ENCODE measurements at places on chromosomes 12 and 14.

- no peak for DNase-seq
Measured at GRCh38 chr12:26120561-26121274, 4.1 kb downstream of the BHLHE41 start.

GRCh38 chr12:97748298-97748697 is 285.7 kb downstream of the RMST start:
- no peak for DNase-seq

GRCh38 chr12:307406-307805 is 44.8 kb upstream of the SLC6A13 start:
- DNase-seq: no peak

DNA sequence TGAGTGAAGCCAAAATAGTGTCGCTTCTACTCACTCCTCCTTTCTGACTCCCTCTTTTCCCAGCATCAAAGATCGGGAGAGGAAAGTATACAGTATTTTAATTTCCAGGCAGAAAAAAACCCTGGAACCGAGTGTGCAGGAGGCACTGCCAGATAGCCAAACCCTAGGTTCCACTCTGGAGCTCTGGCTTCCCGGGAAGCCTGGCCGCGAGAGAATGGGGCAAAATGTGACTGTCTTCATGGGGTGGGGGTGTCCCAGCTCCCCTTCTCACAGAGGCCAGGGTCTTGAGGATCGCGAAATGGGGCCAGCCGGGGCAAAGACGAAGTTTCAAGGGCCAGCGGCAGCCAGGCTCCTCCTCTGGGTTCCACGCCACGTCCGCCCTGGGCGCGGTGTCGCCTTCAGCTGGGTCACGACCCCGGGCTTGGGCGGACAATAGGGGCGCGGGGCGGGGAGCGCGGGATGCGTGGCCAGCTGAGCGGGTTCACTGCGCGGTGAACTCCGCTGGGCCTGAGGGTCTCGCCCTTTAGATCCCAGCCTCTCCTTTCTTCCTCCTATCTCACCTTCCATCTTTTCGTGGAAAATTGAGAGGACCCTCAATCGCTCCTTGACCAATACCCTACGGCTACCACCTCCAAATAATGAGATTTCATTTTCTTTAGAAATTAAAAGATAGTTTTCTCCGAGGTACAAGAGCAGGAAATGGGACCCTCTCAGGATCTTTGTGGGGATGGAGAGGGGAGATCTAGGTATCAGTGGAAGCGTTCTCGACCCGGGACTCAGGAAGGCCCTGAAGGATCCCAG is 6.7 kb downstream of the HOXC4 start:
- no peak for DNase-seq

GRCh38 chr14:68377459-68377858 is 415.4 kb downstream of the ZFP36L1 start:
- no peak for DNase-seq

DNA sequence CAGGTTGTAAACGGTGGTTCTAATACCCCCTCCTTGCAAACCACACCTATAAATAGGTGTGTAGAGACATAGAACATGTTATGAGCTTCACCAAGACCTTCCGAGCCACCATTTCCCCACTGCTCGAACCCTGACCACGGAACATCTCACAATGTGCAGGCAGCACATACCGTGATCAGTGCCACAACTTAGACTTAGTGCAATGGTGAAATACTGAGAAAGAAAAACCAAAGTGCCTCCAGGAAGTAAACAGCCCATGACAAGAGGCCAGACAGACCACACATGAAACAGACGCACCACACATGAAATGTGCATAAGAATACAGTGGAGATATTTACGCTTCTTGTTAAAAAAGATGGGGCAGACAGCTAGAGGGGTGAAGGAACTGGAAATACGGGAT is 166.9 kb upstream of the CCND2 start:
- no peak for DNase-seq

DNA sequence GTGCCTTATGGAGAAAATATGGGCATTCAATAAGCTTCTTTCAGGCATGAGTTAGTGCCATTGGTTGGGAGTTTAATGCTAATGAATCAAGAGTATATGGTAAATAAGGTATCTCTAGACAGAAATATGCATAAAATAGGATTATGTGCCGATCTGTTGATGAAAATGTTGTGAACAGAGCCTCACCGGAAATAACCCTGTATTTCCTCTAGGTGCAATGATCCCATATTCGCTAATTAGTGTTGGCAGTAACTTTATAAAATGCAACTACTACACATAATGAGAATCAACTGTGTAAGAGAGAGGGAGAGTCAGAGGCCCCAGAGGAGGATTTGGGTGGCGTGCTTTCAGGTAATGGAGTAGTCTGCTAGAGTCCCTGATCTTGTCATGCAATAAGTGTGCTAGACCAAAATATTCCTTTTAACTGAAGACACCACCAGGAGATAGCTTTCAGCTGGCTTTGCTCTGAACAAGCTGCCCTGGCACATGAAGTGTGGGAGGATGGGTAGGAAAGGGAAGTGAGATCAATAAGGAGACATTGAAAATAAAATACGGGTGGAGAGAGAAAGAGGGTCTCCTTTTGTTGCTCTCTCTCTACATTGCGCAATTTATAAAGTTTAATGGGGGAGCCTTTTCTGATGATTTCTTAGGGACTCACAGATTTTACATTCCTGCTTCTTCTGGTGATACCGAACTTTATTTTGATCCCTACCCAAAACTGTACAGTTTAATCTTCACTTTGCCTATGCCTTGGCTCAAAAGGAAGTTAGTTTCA is 68.6 kb upstream of the PLXNC1 start:
- no peak for DNase-seq

GRCh38 chr14:25118671-25119070 is 68.7 kb upstream of the STXBP6 start:
- DNase-seq: no peak

- DNase-seq: no peak
Measured at GRCh38 chr12:25248732-25249131, 2.0 kb downstream of the KRAS start.

- DNase-seq: no peak
Measured at GRCh38 chr14:104936361-104937155, 11.9 kb downstream of the PLD4 start.

DNA sequence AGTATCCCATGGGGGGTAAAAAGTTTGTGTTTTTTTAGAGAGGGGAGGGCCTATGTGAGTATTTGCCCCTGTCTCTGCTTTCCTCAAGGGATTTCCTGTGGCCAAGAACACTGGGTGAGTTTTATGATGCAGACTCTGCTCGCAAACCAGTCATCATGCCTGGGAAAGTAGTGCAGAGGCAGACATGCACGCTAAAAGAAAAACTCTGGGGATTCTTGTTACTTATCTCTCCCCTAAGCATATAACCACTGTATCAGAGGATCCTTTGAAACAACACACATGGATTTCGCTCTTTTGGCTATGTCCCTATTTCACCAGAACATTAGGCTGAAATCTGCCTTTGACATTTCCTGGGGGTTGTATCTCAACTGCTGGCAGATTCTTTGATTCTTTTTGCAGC is 1845.8 kb upstream of the SEL1L start:
- no peak for DNase-seq

DNA sequence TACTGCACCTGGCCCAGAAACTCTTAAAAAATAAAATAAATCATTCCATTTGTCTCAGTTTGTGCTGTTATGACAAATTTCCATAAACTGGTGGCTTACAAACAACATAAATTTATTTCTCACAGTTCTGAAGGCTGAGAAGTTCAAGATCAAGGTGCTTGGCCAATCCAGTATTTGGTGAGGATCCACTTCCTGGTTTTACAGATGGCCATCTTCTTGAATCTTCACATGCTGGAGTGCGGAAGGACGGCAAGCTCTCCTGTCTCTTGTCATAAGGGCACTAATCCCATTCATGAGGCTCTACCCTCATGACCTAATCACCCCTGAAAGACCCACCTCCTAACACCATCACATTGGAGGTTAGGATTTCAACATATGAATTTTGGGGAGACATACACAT is 29.9 kb upstream of the MYBPC1 start:
- DNase-seq: no peak

DNA sequence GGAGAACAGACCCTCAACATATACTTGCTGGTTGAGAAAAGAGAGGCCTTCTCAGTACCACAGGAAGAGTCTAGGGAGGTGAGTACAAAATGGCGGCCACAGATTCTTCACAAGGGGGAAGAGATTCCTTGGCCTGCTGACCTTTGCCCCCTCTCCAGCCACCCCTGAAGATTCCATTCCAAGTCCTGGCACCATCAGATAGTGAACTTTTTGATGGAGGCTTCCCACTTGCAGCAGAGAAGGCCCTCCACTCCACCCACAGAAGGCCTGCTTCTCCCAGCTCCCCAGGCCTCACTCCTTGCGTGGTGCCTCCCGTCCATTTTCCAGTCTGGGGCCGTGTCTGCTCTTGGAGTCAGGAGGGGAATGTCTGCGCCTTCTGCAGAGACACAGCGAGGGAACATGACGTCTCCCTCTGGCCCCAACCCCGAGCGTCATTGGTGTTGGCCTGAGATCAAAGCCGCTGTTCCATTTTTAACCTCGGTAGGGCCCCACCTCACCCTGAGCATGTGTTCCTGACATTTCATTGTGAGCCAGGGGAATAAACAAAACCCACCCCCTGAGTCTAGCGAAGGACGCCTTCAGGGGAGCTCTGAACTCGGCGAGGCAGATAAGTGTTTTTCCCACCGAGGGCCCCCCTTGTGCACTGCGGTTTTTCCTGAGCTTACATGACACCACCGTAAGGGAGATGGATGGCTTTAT is 268.7 kb upstream of the TBX3 start:
- no peak for DNase-seq

GRCh38 chr12:115818973-115819372 is 458.5 kb downstream of the MED13L start:
- DNase-seq: no peak

DNA sequence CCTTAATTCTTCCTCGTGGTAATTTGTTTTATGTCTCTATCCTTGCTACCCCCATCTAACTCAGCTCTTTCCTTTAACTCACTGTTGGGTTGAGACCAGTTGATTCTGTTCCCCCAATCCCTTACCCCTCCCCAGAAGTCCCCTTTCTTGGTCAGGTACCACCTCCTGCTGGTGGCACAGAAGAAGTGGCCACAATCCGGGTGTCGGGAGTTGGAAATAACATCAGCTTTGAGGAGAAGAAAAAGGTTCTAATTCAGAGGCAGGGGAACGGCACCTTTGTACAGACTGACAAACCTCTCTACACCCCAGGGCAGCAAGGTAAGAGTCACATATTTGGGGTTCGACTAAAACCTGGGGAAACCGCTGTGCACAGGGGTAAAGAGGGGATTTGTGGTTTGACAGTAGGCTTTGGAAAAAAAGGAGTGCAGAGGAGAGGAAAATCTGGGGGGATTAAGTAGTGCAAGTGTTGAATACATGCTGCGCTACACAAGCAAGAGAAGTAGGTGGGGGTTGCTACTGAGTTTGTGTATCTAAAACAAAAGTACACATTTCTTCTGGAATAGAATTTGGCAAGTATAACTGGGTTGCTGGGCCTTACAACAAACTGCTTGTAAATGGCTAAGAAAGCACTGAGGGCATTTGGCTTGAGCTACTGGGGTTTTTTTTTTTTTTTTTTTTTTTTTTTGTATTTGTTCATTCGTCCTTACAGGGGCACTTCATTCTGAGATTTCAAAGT is 1.3 kb downstream of the A2ML1 start:
- no peak for DNase-seq

DNA sequence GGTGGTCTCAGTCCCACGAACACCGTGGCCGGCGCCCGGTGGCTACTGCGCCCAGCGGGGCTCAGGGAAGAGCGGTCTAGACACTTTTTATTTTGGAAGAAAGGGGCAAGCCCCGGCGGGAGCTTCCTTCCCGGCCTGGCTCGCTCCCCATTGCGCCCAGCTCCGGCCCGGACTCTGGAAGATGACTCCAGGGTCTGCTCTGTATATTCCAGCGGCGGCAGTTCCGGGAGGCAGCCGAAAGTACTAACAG is 225.1 kb upstream of the CRY1 start:
- no peak for DNase-seq

DNA sequence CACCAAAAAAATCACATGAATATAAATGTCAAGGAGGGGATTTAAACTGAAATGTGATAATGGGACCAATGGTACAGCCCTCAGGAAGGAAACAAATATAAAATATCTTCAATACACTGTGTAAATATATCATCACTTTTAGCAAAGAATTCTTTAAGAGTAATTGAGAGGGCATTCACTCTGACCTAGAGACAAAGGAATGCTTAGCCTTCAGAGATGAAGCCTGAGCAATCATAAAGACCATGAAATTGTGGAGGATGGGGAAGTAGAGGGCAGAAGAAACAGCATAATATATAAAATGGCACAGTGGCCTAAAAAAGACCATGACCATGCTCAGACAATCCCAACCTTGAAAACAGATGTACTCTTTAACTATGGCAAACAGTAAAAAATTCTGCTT is 20.4 kb downstream of the YAF2 start:
- DNase-seq: no peak

DNA sequence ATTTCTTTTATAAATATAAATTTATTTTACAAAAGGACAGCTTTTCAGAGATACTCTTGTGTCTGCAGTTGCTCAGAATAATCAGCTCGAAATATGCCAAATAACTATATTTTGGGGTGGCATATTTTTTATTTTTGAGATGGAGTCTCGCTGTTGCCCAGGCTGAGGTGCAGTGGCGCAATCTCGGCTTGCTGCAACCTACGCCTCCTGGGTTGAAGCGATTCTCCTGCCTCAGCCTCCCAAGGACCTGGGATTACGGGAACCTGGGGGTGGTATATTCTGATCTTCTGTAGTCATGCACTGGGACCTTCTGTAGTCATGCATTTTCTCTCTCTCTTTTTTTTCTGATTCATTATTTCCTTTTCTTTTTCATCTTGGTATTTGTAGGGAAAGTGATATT is 135.0 kb upstream of the AMIGO2 start:
- no peak for DNase-seq

DNA sequence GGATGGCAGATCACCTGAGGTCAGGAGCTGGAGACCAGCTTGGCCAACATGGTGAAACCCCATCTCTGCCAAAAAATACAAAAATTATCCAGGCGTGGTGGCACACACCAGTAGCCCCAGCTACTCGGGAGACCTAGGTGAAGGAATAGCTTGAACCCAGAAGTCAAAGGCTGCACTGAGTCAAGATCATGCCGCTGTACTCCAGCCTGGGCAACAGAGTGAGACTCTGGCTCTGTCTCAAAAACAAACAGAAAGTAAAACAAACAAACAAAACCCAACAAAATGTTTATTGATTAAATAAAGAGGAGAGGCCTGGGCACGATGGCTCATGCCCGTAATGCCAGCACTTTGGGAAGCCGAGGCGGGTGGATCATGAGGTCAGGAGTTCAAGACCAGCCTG is 5.5 kb downstream of the ZCCHC8 start:
- DNase-seq: no peak

DNA sequence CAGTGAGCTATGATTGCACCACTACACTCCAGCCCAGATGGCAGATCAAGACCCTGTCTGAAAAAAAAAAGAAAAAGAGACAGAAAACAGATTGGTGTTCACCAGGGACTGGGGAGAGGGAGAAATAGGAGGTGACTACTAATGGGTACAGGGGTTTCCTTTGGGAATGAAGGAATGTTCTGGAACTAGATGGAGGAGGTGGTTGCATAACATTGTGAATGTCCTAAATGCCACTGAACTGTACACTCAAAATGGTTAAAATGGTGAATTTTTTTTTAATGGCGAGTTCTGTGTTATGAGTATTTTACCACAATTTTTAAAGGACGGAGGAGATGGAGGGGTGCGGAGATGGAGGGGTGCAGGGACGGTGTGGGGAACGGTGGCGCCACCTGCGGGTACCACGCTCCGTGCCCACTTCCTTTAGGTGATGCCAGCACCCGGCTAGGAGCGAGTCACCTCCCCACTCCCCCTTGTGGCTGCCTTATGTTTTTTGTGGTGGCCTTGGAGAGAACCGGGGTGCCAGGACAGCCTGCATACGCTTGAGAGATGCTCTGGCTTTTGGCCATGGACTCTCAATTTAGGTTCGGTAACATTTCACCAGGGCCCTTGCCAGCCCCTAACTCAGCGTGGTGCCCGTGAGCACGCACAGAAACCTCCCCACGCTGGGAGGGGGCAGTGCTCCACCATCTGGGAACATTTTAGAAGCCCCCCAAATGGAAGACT is 16.1 kb downstream of the UBC start:
- DNase-seq: peak; percentile 71
